Motor neuron (in vitro differentiated cells): ENCODE measurements at places on chromosomes 2 and 18. TPM values are rescaled to one million over a fixed set of nuclear protein-coding genes. Genes with fewer than 3 reads are reported as not detected.

The FSHR gene
- 0.19 and 0.53 TPM in 2 replicates for total RNA-seq

- no peak for ATAC-seq
These were observed 199.7 kb downstream of the TNS1 start for GRCh38 chr2:217802876-217803652.

The TNFAIP6 gene
- not detected in 2 replicates for total RNA-seq

The SP110 gene
- total RNA-seq = 3.6 and 10.2 TPM in 2 replicates

DNA sequence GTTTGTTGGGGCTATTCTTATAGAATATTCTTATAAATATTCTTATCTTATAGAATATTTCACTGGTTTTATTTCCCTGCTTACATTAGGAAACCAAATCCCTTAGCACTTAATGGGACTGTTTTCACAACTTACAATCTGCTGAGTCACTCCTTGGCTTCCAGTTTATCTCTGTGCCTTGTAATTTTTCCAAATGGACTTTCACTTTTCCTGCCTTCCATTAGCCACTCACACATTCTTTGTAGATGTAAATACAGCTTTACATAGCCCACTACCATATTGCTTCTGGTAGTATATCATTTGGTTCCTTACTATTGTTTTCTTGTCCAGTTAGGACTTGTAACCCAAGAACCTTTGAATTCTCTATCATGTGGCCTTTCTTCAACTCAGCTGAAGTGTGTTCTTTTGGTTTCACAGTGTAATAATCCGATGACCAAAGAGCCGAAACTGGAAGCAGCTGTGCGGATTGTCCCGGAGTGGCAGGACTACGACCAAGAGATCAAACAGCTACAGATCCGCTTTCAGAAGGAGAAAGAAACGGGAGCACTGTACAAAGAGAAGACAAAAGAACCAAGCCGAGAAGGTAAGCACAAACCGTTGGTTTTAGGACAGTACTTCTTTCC is 96.1 kb downstream of the UGGT1 start:
- ATAC-seq = no peak
